ENCODE measurements at places on chromosomes 6 and 20.

- no peak for DNase-seq
Observed at GRCh38 chr6:54076159-54076789, 35.0 kb upstream of the MLIP start.

GRCh38 chr6:34147906-34148630 is 2.2 kb upstream of the GRM4 start:
- no peak for DNase-seq

GRCh38 chr20:49381558-49382493 is 100.6 kb downstream of the KCNB1 start:
- DNase-seq, result no peak

DNA sequence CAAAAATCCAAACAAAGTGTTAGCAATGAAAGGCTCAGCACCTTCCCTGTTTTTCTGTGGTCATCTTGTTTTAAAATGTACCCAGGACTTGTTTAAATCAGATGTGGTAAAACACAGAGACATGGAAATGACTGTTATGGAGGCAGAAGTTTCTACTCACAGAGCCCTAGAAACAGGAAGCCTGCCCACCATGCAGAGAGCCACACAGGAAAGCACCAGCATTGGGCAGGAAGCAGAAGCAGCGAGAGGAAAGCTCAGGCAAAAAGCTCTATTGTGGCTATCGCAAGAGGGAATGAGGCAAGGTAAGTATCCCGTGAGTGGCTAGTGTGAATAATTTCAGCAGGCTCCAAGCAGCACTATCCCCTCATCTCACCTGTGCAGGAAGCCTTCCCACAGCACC is 42.8 kb downstream of the GPR6 start:
- DNase-seq, result no peak

- no peak for DNase-seq
Observed at GRCh38 chr20:35008411-35009342, 53.0 kb downstream of the MYH7B start.

- DNase-seq, result no peak
Observed at GRCh38 chr6:52210227-52210626, 24.1 kb downstream of the IL17A start.

Data from SK-N-DZ (cell line).